Kasumi-1 (cell line): ENCODE measurements at places on chromosomes 2 and 18.
A peak's percentile ranks its signal among the peaks of the same experiment; 100 is the strongest.

GRCh38 chr2:201404699-201405280 is 46.5 kb downstream of the TRAK2 start:
- no peak for DNase-seq

DNA sequence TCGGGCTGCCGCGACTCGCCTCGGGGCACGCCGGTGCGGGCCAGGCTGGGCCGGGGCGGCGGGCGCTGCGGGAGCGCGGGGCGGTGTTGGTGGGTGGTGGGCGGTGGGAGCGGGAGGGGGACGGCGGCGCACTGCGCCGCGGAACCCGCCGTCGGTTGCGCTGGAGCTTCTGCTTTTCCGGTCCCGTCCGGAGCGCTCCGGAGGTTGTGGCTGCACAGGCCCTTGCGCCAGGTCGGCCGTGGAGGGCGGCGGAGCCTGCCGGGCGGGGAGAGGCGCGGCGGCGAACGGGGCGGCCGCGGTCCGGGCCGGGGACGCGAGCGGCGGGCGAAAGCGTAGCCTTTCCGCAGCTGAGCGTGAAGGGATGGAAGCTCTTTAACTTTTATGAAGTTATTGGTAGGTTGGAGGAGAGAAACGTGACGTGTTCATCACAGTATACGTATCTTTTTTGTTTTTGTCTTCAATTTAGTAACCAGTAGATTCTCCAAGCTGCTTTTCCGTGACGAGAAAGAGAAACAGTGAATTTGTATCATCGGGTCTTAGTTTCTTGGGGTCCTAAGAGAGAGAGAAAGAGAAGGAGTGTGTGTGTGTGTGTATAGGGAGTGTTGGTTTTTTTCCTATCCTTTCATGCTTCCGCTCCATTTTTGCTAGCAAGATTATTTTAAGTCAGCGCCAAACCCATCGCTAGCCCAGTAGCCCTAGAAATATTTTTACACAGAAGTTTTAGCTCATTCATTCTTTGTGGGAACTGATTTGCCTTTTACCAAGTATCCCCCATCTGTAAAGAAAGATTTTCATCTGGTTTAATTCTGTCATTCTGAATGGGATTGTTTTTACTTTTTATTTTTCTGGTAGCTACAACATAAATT is 535 bp downstream of the ATG4B start:
- DNase-seq: peak; percentile 11

- DNase-seq: no peak
Observed at GRCh38 chr18:456361-457139, 44.0 kb downstream of the COLEC12 start.

GRCh38 chr2:173151671-173152401 is 76.2 kb downstream of the MAP3K20 start:
- no peak for DNase-seq

- DNase-seq: no peak
Observed at GRCh38 chr2:23200068-23200786, 184.8 kb upstream of the KLHL29 start.

DNA sequence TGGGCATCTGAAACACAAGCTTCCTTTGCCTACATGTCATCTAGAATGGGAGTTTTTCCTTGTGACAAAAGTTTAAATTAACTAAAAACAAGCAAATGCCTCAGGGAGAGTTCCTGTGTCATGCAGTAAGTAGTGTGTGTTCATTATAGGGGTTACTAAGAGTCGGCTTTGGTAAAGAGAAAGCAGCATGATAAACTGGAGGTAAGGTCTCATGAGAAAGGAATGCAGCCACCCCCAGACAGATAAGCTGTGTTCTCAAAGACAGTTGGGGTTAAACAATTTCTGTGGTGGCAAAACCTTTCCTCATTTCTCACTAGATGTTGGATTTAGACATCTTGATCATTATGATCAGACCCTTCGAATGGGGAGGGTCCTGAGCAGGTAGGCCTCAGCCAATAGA is 129.7 kb downstream of the MAP4K4 start:
- no peak for DNase-seq

- DNase-seq: no peak
Observed at GRCh38 chr2:116133381-116133942, 1681.0 kb upstream of the DDX18 start.

DNA sequence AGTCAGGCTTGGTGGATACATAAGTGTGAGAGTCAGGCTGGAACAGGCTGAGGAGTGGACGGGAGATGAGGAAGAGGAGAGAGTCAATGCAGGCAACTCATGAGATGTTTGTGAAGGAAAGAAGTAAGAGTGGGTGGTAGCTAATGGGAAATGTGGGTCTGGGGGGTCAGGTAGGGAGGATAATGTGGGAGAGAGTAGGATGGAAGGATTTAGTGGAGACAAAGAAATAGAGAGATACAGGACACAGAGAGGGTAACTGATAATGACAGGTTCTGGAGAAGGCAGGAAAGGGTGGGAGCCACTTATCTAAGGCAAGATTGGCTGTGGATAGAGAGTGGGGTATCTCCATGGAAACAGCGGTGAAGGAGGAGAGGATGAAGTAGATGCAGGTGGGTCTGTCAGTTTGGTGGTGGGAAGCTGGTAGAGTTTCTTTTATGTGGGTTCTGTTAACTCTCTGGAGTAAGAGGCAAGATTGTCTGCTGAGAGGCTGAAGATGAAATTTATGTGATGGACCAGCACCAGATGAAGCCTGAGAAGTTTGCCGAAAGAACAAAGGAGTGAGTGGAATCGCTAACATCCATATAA is 190.6 kb upstream of the SPRED2 start:
- DNase-seq: no peak

DNA sequence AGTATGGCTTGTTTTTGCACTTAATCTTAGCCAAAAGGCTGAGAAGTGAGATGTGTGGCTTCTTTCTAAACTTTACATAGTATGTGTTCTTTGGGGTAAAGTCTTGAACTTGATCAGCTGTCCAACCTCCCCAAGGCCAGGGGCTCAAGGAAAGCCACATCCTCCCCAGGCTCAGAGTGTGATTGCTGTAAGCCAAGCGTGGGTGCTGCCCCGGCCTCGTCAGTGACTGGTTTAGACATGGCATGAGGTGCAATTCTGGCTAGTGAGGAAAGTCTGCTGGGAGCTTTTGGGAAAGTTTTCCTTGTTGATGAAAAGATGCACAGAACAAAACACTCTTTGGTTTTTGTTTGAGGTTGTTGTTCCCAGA is 40.2 kb downstream of the TMEM177 start:
- no peak for DNase-seq

- peak; percentile 33 for DNase-seq
Observed at GRCh38 chr2:47905386-47906156, 727 bp downstream of the FBXO11 start.

DNA sequence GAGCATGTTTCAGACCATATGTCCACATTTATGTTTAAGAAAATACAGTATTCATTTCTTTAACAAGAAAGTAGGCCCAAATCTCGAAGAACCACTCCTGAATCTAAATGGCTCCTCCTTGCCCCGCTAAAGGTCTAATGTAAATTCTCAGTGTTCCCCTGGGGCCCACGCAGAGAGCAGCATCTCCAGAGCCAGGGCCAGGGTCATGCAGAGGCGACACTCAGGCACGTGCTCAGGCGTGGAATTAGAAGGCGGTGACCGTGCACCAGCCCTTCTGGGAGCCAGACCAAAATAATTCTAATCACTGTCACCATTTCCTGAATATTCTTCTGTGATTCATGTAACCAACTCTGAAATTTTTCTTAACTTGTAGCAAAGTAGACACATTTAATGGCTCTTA is 68.3 kb upstream of the MYT1L start:
- DNase-seq: no peak

DNA sequence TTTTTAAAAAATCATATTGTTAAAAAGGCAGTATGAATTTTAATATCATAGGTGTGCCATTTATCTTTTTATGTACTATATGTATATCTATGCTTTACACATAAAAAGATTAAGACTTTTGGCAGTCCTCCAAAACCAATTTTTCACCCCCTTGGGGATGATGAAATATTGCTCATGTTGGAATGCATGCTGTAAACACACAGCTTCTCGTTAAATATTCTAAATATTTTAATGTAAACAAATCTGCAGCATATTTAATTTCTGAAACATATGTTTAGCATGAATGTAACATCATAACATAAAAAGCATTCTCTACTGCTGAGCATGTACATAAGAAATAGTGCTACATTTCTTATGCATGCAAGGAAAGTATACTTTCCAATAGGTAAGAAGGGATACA is 484.3 kb upstream of the LRATD1 start:
- no peak for DNase-seq

DNA sequence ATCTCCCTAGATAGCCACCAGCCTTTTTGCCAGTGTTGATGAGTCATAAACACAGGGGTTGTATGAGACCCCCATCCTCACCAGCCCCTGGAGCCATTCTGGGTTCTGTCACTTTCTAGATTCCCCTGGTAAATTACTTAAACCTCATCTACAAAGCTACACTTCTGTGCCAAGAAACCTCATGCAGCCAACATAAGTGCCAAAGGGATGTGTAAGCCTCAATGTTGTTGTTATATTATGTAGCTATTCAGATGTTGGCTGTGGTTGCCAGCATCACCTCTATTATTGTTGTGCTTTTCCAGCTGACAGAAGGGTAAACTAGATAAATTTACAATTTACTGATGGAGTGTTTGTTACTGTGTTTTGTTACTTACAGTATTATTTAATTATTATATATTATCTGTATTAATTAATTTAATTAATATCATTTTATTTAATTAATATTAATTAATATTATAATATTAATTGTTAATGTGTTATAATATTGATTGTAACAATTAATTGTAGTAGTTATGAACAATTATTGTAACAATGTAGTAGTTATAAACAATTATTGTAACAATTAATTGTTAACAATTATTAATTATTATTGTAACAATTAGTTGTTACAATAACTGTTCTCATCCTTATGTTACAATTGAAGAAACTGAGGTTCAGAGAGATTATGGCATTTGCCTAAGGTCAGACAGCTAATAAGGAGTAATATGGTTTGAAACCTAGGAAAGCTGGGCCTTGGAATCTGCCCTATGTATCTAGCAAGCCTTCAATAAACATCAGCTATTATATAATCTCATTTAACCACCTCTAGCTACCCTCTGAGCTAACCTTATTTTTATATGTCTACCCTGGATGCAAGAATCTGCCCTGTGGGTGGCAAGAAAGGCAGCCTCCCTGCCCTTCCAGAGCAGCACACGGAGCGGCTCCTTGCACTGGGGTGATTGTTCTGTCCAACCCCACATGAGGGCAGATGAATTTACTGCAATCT is 36.1 kb downstream of the PSTPIP2 start:
- no peak for DNase-seq

- no peak for DNase-seq
Observed at GRCh38 chr18:48975817-48976649, 25.3 kb upstream of the SMAD7 start.

GRCh38 chr2:45259138-45259537 is 249.9 kb upstream of the SIX2 start:
- no peak for DNase-seq

DNA sequence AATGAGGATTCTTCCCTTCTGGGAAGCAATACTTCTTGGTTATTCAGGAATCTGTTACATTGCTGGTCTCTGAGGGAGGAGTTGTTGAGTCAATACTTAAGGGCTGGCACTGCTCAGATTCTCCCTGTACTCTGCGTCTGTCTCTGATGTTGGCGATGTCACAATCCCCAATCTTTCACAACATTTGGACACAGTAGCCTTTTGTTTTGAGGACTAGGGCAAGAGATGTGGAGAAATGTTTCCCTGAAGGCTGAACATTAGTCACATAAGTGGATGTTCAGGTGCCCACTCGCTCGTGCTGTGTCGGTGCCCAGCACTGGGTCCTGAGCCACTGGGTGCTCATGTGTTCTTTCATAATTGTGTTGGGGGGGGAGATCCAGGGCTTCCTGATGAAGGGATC is 55.0 kb downstream of the MAPK4 start:
- DNase-seq: no peak

- no peak for DNase-seq
Observed at GRCh38 chr2:65952966-65953761, 481.8 kb upstream of the MEIS1 start.

DNA sequence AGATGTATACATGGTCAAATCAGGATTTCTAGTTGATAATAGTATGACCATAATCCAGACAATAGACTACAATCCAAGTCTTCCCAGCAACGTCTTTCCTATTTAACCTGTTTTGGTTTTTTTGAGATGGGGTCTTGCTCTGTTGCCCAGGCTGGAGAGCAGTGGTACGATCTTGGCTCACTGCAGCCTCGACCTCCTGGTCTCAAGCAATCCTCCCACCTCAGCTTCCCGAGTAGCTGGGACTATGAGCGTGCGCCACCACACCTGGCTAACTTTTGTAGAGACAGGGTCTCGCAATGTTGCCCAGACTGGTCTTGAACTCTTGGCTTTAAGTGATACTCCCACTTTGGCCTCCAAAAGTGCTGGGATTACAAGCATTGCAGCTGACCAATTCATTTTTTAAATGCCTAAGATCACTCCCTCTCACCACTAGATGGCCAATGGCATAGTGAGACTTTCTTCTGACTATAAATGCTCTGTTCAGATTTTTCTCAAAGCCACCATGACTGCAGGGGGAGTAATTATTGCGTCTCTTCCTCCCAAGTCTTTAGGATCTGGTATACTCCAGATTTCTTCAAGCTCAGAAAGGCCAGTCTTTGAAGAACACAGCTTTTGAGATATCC is 47.6 kb downstream of the HNRNPLL start:
- DNase-seq: peak; percentile 46

DNA sequence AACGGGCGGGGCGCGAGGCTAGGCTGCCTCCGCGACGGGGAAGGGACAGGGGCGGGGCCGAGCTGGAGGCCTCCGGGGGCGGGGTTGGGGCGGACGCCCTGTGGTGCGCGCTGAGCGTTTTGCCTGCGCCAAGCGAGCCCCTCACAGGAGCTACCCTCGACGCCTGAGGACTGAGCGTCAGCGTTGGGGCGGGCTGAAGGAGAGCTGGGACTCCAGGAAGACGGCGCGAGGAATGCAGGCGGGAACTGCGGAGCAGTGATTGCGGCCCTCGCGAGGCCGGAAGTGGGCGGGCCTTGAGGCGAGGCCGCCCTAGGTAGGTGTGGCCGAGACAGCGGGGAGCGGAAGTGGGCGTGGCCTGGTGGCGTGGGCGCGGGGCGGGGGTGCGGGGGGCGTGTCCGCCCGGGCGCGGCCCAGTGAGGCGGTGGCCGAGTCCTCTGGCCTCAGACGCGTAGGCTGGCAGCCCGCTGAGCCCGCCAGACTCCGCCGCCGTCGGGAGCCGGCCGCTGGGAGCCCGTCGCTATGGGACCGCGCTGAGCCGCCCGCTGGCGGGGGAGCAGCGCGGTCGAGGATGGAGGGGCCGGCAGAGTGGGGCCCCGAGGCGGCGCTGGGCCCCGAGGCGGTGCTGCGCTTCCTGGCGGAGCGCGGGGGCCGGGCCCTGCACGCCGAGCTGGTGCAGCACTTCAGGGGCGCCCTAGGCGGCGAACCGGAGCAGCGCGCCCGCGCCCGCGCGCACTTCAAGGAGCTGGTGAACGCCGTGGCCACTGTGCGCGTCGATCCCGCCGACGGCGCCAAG is at the start of the genes SEPTIN10 and SOWAHC:
Gene SEPTIN10, minus strand, starts transcription at position 45 of the 793 bp plus-strand sequence. CDS start 139 bp downstream, outside the sequence.
Gene SOWAHC, plus strand, starts transcription at position 443 of the 793 bp plus-strand sequence. Its CDS starts 126 bp downstream, at position 569.
- peak; percentile 12 for DNase-seq
